Natural killer cell treated with Interleukin-12 subunit alpha and Interleukin-12 subunit beta and Interleukin-15 and Interleukin-18, amount 100 ng/mL, for 72 hours (primary cell): ENCODE measurements at places on chromosomes 7 and 10. TPM values are rescaled to one million over a fixed set of nuclear protein-coding genes. Genes with fewer than 3 reads are reported as not detected.

RBP4 gene
- not detected for total RNA-seq

UNC5B gene
- total RNA-seq, result 0.08 TPM

OPN4 gene
- total RNA-seq, result not detected

MBLAC1 gene
- 6.5 TPM for total RNA-seq

MSS51 gene
- total RNA-seq, result 4.4 TPM
